ENCODE measurements at places on chromosomes 7 and 10. TPM values are rescaled to one million over a fixed set of nuclear protein-coding genes. Genes with fewer than 3 reads are reported as not detected.

Gene SFR1
- total RNA-seq: 11.0 TPM

Gene MLXIPL
- total RNA-seq: 2.0 TPM

Gene UPK3BL1
- 3.2 TPM for total RNA-seq

Gene GRID2IP
- not detected for total RNA-seq

Gene PDZD7
- 0.27 TPM for total RNA-seq
